Karpas-422 (cell line): ENCODE measurements at places on chromosomes 5 and 9.
A peak's percentile ranks its signal among the peaks of the same experiment; 100 is the strongest.

DNA sequence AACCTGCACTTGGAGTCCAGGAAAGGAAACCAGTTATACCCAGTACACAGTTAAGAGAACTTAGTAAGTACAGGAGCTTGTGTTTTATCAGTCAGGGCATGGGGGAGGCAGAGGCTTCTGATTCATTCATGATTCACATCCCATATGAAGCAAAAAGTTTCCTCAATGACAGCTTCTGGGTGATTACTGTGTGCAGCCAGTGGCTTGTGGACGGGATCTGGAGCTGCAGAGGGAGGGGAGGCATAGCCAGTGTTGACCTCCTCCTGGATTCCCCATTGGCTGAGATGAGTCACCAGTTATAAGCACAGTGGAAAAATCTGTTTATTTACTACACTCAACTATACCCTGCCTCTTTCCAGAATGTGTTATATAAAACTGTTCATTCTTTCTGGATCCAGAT, 17.7 kb downstream of the IL31RA start:
- no peak for DNase-seq

- DNase-seq = no peak
These were observed 228.9 kb downstream of the FANCC start for GRCh38 chr9:95088421-95089161.

DNA sequence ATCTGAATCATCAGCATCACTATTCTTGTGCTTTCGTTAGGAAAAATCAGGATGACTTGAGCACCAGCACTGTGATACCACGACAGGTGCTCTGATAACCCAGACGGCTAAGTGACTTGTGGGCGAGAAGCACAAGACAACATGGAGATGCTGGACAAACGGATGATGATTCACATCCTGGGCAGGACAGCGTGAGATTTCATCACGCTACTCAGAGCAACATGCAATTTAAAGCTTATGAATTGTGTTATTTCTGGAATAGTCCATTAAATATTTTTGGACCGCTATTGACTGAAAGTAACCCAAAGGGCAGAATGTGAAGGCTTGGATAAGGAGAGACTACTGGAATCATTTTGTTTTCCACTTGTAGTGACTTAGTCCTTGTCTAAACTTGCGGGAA, 114.8 kb upstream of the DAPK1 start:
- no peak for DNase-seq

DNA sequence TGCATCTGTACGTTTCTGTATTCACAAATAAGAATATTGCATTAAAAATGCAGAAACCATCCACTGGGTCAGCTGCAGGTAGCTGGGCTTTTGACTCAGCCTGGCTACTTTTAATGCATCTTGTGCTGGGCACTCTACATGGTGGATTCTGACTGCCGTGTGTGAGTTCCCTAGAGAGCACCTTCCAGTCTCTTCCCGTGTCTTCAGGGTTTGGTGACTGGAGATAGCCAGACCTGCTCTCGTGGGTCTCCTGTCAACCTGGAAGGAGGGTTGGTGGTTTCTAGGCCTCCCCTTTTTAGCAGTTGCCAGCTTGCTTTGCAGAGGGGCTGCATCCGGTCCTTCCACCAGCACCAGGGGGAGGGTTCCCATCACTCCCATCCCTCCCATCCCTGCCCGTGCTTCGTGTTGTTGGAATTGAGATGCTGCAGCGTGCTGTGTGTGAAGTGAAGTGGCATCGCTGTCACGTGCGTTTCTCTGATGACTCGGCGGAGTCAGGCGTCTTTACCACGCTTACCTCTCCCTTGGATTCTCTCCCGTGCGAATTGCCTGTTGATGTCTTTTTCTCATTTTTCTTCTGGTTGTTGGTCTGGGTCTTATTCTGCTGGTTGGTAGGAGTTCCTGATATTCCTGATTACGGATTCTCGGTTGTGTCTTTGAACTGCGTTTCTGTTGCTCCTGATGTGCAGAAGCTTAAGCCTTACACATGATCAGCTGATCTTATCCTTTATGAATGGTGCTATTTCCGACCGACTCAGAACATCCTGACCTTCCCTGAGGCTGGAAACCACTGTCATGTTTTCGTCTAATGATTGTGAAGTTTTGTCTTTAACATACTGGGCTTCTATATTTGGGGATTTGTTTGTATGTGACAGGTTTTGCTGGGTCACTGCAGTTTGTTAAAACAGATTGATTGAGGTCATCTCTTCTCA, 16.9 kb downstream of the FBXW5 start:
- DNase-seq = no peak

GRCh38 chr5:125536582-125536981, 790.1 kb upstream of the ZNF608 start:
- no peak for DNase-seq

GRCh38 chr5:56680731-56681130, 134.6 kb upstream of the MAP3K1 start:
- no peak for DNase-seq

- DNase-seq = peak; percentile 49
These were observed 348.4 kb upstream of the FTMT start for GRCh38 chr5:121503111-121503840.

GRCh38 chr9:117091529-117091928, 323.3 kb downstream of the ASTN2 start:
- no peak for DNase-seq

DNA sequence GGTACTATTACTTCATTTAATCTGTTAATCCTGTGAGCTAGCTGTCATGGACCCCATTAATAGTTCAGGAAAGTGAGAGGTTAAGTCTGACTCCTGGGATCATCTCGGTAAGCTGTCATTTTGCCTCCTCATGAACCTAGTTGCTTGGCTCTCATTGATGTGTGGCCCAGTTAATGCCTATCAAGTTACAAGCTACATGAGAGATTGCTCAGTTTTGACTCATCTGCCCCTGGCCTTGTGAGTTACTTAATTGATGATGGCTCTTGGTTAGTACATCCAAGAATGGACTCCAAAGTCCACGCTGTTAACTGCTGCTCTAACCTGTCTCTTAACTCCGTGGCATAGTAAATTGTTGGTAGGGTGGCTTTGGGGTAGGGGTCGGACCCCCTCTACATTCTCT, 23.9 kb downstream of the LARP1 start:
- no peak for DNase-seq
